Amygdala (tissue), 56 donors: ENCODE measurements at places on chromosomes 13 and 19.

GRCh38 chr13:111388851-111389500 lies 68.5 kb downstream of the TEX29 start:
- DNase-seq = no peak

DNA sequence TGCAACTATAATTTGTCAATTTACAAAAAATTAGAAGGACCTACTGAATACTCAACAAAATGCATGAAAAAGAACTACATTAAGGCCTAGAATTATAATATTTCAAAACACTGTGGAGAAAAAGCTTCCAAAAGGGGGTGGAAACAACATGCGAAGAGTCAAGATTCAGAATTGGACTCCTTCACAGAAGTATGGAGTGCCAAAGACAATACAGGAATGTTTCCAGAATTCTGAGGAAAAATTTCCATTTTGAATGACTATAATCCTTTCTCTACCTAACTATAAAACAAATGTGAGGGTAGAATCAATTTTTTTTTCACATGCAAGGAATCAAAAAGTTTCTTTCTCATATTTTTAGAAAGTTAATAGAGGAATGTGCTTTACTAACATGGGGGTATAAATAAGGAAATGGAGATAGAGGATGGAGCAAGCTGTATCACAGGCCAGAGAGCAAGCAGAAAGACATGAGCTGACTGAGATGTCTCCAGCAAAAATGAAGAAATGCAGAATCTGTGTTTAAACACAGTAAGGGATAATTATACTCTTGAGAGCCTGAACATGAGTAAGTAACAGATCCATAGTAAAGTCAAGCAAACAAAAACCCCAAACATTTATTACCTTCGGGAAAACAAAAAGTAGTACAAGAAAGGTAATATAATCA lies 39.5 kb upstream of the SMAD9 start:
- DNase-seq = no peak

- DNase-seq = no peak
These were observed 495.6 kb downstream of the SLITRK6 start for GRCh38 chr13:85303630-85304029.

- peak; percentile 95 for DNase-seq
These were observed 1.9 kb upstream of the FXYD7 start for GRCh38 chr19:35140962-35141836.

GRCh38 chr13:73092829-73093228 lies 34.0 kb downstream of the KLF5 start:
- no peak for DNase-seq

GRCh38 chr13:83881917-83882605 lies at the start of gene SLITRK1:
Gene SLITRK1, minus strand, starts transcription at chr13:83882474. Its CDS starts 967 bp downstream, at chr13:83881507.
- DNase-seq = no peak

DNA sequence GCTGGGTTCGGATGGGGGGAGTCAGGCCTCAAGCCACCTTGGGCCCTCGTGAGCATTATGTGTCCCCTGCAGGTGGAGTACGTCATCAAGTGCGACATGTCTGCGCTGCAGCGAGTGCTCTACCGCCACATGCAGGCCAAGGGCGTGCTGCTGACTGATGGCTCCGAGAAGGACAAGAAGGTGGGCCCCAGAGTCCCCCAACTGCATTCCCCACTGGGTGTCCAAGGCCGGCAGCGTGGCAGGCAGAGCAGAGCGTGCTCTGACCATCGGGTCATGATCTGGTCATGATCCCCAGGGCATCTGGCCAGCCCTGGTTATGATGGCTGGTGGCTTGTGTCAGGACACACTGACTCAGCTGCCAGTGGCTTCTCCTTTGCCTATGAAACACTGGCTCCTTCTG lies 63.4 kb downstream of the SMARCA4 start:
- DNase-seq = no peak

- DNase-seq = peak; percentile 79
These were observed 24.0 kb downstream of the SLC8A2 start for GRCh38 chr19:47447470-47448359.

- no peak for DNase-seq
These were observed 116.6 kb upstream of the KLF12 start for GRCh38 chr13:74250738-74251190.

GRCh38 chr19:38538386-38538785 lies 79.4 kb downstream of the MAP4K1 start:
- DNase-seq = peak; percentile 4

DNA sequence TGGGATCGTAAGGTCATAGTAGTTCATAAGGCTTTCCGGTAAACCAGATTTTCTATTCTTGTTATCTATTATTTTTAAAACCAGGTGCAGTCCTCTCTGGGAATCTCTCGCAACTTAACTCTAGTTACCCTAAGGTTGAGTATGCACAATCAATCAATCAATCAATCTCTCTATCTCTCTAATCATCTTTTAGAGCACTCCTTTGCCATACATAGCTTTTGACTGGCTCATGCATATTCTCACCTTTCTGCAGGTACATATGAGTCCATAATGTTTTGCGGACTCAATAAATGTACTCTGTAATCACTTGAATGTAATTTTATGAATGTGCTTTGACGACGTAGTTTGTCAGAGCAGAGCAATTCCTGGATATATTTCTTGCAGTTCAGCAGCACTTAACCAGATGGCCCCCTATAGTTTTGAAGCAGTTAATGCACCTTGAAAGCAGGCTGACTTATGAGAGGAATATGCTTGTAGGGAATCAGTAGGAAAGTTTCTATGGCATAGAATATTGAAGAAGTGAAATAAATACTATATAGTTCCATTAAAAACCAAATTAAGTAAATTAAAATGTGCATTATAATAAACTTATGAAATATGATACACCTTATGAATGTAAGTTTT lies 524.7 kb downstream of the GPC5 start:
- no peak for DNase-seq

- DNase-seq = peak; percentile 68
These were observed 27.1 kb downstream of the MEGF8 start for GRCh38 chr19:42352301-42353259.

DNA sequence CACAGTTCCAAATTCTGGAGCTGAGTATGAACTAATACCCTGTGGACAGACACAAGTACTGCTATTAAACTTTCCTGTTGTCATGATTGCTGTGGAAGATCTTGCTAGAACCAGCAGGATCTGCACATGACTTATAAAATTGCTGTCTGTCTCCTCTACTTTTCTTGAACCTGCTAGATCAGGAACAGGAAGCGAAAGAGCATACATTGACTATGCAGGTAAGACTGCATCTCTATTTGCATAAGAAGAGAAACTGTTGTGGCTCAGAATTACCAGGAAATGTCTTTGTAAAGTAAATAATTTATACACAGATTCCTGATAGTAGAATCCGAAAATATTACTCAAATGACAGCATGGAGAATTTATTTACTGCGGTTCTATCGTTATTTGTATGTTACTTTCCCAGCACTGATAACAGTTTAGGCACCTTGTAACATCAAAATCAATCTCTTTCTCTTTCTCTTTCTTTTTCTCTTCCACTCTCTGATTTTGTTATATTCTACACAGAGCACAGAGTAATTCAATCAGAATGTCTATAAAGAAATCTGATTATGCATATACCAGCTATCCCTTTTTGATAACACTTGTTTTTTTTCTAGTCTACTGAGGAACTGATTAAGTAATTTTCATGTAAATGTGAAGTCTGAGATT lies 226.5 kb downstream of the MYO16 start:
- DNase-seq = no peak

DNA sequence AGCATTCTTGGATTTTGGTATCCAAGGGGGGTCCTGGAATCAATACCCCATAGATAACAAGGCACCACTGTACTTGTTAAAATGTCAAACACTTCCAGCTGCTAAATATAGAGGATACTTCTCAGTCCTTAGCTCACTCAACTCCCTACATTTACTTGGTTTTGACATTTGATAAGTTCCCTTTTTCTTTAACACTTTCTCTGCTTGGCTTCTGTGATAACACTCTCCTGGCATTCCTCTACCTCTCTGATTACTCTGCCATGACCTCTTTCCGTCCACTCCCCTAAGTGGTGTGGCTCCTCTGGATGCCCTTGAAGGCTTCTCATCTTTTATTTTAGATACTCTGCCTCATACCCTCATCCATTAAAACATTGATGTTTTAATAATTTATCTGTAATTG lies 65.2 kb downstream of the MICU2 start:
- DNase-seq = no peak

DNA sequence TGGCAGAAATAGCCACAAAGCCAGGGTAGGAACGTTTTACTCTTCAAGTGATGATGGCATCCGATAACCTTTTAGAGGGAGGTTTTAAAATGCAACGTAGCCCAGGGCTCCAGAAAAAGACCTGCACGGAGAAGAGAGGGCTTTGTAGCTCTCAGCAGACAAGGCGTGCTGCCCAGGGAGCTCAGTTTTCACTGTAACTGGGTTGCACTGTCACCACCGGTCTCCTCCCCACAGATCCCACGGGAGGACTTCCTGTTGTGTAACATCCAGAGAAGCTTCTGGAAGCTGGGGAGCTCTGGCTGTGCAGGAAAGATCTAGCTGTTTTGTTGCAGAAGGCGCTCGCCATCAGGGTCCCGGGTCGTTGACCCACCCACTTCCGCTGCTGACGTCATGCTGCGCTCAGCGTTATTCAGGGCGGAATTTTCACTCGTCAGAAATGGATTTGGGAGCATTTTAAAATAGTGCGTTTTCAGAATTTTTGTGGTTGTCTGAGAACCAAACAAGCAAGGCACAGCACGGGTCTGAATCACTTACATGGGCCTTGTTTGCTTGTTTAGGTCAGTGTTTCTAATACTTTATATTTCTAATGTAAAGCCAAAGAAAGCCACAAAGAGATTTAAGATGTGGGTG lies 50.8 kb downstream of the ATP11A start:
- DNase-seq = no peak

DNA sequence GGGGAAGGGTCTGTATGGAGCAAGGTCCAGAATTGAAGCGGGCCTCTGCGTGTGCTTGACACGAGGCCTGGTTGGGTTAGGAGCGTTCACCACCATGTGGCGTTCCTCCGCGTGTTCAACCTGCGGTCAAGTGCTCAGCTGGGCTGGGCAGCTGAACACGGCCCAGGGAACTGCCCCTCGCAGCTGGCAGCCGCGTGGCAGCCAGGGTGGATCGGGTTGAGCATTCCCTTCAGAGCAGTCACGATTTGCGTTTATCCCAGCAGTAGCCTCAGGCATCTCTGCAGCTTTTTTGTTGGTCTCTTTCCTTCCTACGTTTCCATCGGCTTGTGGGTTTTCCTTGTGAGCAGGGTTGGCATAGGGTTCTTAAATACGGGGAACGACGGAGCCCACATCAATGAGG lies 28.7 kb upstream of the F2RL3 start:
- no peak for DNase-seq

- no peak for DNase-seq
These were observed 80.1 kb downstream of the IPO5 start for GRCh38 chr13:98033277-98034247.

GRCh38 chr19:41019346-41019745 lies 28.3 kb downstream of the CYP2B6 start:
- DNase-seq = no peak

- no peak for DNase-seq
These were observed 142.8 kb upstream of the SOX1 start for GRCh38 chr13:111923991-111924677.

- no peak for DNase-seq
These were observed 56.6 kb downstream of the FREM2 start for GRCh38 chr13:38743466-38743865.

DNA sequence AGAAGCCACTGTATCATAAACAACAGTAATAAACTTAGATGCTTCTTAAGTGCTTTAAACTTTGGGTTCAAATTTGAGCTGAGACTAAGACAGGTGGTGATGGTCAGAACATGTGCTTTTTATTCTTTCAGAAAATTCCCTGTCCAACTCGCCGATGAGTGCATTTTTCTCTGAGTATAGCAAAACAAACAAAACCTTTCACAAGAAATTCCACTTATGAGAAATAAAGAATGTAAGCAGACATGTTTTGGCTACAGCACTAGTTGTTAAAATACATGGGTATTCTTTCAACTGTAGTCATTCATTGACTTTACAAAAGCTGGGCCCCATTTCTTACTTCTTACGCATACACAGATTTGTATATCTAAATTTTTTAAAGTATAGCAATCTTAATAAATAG lies 125.6 kb downstream of the SPRY2 start:
- no peak for DNase-seq

- DNase-seq = peak; percentile 71
These were observed at the start of gene TTYH1 for GRCh38 chr19:54415208-54415900. Gene TTYH1, plus strand, starts transcription at chr19:54415464. Its CDS starts 89 bp downstream, at chr19:54415553.

GRCh38 chr19:54955376-54955775 lies 8.0 kb upstream of the NLRP7 start:
- no peak for DNase-seq

- no peak for DNase-seq
These were observed 64.9 kb downstream of the TEX29 start for GRCh38 chr13:111385183-111385857.

GRCh38 chr13:24178847-24179485 lies 18.4 kb downstream of the SPATA13 start:
- no peak for DNase-seq

DNA sequence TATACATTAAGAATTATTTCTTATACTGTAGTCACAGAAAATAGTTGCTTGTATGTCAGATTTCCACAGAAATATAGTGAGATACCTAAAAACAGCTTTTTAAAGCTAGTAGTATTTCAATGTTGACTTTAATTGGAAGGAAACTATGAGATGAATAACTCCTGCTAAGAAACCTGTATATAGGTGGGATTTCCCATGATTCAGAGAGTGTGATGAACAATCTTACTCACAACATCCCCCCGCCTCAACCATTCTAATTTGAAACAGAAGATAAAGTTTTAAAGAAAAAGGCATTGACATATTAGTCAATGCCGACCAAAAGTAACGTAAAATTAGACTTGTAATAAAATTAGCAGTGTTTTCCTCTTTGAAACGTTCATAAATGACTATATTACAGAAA lies 1.4 kb upstream of the MIR17HG start:
- no peak for DNase-seq

DNA sequence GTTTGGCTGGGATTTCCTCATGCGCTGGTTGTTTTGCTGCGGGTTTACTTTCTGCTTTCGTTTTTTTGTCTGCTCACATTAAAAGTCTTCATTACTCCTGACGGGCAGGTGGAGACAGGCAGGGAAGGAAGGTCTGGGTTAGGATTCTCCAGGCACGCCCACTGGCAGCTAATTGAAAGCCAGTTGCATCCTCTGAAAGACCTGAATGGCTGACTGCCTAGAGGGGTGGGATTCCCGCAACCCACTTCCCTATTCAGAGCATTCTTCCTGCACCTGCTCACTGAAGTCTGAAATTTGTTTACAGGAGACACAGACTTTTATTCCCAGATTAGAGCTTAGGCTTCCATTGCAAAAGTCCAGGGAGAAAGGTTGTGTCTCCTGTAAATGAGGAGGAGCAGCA lies 172.0 kb downstream of the UQCRFS1 start:
- DNase-seq = no peak

GRCh38 chr19:3073931-3074595 lies 11.8 kb upstream of the TLE5 start:
- DNase-seq = no peak
